ENCODE measurements at places on chromosomes 2 and 18.
A peak's percentile ranks its signal among the peaks of the same experiment; 100 is the strongest.

- no peak for DNase-seq
Measured at GRCh38 chr2:207183506-207183905, 17.8 kb upstream of the KLF7 start.

GRCh38 chr2:10030311-10030736 lies 13.0 kb upstream of the KLF11 start:
- DNase-seq: no peak

DNA sequence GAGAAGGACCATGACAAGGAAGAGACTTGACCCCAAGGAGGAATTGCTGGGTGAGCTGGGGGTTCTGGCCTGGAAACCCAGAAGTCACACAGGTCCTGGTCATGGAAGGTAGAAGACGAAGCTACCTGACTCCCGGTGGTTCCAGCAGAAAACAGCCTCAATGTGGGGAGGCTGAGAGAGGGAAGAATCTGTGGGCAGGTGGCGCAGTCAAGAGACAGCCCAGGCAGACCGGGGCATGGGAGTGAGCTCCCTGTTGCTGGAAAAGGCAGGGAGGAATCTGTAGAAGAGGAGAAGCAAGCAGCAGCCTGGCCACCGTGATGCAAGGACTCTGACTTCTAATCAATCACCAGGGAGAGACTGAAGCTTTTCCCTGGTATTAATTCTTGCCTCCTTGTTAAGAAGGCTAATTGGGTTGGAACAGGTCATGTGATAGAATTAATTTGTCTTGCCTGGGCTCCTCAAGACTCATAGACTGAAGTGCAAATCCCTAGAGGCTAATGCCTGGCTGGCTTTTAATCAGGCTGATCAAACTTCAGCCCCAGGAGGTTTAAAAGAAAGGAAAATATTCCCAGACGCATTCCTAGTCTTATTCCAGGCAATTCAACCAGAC lies 30.1 kb downstream of the CNGA3 start:
- DNase-seq: no peak

GRCh38 chr2:112519506-112519905 lies 22.8 kb upstream of the POLR1B start:
- DNase-seq: no peak

DNA sequence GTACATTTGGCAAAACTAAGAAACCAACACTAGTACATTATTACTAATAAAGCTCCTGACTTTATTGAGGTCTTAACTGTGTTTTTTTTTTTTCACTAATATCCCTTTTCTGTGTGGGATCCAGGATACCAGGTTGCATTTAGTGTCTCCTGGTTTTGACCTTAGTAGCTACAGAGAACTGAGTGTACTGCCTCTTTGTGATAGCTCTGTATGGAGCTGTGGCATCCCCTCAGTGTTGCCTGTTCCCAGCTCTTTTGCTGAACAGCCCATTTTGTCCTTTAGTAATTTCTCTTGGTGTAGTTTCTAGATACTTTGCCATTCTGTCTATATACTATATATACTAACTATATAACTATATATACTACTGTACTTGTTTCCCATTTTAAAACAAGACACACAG lies 31.6 kb downstream of the KCMF1 start:
- DNase-seq: no peak

DNA sequence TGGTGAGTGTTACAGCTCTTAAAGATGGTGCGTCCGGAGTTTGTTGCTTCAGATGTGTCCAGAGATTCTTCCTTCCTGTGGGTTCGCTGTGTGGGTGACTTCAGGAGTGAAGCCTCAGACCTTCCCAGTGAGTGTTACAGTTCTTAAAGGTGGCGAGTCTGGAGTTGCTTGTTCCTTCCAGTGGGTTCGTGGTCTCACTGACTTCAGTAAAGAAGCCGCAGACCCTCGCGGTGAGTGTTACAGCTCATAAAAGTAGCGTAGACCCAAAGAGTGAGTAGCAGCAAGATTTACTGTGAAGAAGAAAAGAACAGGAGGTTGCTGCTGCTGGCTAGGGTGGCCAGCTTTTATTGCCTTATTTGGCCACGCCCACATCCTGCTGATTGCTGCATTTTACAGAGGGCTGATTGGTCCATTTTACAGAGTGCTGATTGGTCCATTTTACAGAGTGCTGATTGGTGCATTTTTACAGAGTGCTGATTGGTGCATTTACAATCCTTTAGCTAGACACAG lies 34.0 kb upstream of the SPTBN1 start:
- no peak for DNase-seq

DNA sequence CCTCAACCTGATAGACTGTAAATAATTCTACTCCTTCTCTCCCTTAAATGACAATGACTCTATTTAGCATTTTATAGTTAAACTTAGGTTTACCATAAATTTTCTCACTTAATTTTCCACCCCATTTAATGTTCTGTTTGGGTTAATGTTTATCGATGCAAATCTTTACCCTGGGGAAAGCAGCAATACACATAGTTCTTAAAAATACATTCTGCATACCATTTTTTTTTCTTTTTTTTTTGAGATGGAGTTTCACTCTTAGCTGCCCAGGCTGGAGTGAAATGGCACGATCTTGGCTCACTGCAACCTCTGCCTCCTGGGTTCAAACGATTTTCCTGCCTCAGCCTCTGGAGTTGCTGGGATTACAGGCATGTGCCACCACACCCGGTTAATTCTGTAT lies 14.0 kb downstream of the STAM2 start:
- DNase-seq: no peak

DNA sequence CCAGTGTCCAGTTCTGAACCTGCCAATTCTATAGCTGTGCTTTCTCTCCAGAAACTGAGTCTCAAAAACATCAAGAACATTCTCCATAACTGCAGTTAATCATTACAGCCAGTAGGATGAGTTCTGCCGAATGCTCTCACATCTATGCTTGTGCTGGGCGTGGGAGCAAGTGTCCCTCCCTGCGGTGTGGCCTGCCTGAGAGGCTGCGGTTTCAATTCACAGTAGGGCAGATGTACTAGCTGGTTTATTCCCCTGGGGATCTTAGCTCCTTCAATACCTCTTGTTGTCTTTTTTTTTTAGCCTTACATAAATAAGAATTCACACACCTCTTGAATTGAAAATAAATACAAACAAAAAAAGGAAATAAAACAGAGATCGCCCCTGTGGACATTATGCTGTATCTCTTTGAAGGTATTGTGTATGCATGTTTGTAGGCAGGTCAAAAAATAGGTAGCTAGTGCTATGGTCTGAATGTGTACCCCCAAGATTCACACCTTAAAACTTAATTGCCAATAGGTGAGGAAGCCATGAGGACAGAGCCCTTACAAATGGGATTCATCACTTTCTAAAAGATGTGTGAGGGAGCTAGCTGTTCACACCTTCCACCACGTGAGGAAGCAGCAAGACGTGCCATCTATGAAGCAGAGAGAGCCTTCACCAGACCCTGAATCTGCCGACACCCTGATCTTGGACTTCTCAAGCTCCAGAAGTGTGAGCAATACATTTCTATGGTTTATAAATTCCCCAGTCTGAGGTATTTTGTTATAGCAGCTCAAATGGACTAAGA lies 74.3 kb downstream of the BCL2L11 start:
- no peak for DNase-seq

DNA sequence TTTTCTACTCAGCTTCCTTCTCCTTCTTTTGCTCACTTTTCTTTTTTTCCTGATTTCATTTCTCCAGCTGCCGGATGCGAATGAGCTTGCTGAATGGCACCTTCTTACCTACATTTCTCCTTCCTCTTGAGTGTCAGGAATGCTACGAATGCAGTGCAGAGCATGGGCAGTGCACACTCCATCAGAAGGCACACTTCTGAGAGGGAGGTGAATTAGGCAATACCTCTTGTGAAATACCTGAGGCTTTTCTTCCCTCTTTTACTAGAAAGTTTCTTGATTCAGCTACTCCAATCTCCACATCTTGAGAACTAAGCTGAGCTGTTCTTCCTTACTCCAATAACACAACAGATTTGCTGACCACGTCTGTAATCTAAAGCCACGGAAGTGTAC lies 51.1 kb downstream of the PLEKHM3 start:
- DNase-seq: no peak

GRCh38 chr2:102120701-102121159 lies 21.8 kb upstream of the IL1R1 start:
- no peak for DNase-seq

DNA sequence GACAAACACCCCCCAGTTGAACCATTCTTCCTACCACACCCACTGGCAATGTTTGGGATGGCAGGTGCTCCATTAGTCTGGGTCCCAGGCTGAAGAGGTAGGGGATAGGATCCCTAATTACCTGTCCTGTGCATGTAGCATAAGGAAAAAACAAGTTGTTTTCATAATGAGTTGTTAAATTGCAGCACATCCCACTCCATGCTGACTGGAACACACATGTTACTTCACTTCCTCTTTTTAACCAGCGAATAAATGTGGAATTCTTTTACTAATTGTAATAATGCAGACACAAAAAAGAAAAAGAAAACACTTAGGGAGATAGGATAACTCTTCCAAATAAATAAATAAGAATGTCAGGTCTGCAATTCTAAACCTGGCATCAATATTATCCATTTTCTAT lies 11.8 kb upstream of the CBLN2 start:
- no peak for DNase-seq

GRCh38 chr2:62099523-62100175 lies 96.3 kb upstream of the B3GNT2 start:
- no peak for DNase-seq

GRCh38 chr2:136008205-136008865 lies 22.9 kb upstream of the DARS1 start:
- peak; percentile 34 for DNase-seq

GRCh38 chr2:165497659-165498317 lies 28.3 kb downstream of the CSRNP3 start:
- no peak for DNase-seq

DNA sequence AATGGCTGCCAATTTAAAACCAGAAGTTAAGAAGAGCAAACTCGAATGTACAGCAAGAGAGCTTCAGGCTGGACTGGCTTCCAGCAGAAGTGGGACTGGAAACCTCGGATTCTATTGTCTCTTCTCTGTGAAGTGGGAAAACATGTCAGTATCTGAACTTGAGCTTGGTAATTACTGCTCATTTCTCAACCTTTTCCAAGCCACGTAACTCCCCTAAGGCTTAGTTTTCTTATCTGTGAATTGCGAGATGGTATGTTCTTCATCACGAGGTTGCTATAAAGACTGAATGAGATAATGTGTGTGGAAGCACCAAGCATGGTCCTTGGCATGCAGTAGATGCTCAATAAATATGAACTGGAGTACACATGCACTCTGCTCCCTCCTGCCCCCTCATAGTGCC lies 259.4 kb upstream of the SPRED2 start:
- DNase-seq: no peak

- DNase-seq: no peak
Measured at GRCh38 chr2:134934641-134935040, 16.0 kb downstream of the CCNT2 start.

DNA sequence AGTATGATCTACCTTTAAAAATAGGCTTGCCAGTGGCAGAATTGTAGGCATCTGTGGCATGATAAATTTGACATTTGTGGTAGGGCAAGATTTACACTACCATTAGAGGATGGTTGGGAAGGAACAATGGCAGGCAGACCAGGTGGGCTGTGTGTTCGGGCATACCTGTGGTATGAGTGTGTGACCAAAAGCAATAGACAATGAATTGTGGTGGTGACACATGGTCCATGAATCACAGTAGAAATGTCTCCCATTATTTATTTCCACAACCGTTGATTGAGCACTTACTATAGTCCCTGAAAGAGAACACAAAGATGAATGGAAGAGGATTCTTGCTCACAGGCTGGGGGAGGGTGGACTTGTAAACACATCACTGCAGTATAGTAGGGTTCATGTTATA lies 29.9 kb upstream of the RUFY4 start:
- no peak for DNase-seq

DNA sequence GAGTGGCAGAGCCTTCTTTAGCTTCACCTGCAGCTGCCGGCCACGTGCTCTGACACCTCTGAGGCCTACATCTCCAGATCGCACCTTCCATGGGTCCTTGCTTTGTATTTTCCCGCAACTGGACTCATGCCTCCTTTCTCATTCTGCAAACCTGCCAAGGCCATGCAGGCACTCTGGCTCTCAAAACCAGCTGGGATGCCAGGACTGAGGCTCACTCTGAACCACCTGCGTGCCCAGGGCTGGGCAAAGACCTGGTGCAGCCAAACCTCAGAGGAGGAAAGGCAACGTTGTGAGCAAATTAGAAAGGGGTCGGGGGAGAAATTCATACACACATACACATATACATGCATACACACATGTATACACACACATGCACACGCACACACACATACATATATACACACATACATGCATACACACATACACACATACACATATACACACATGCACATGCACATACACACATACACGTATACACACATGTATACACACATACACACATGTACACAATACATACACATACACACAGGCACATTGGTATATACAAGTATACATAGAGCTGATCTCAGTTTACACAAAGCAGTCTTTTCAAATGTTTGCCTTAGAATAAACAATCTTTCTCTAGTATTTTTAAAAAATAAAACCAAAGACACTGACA lies 125.2 kb downstream of the RTP5 start:
- DNase-seq: no peak

DNA sequence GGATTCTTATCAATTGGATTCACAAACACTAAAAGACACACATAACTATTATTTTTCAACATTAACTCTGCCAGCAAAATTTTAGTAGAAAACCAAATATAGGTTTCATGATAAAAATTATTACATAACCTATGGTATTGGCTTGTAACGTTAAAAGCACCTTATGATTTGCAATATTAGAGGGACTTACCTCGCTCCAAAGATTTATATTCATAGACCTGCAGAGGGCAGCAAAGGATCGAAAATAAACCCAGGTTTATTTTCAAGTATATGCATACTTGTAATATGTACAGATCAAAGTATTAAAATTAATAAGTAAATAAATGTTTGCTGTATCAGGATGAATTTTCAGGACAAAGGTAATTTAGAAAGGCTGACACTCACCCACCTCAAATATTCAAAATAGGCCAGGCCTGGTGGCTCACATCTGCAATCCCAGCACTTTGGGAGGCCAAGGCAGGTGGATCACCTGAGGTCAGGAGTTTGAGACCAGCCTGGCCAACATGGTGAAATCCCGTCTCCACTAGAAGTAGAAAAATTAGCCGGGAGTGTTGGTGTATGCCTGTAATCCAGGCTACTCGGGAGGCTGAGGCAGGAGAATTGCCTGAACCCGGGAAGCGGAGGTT lies 45.3 kb downstream of the LRPPRC start:
- DNase-seq: no peak

DNA sequence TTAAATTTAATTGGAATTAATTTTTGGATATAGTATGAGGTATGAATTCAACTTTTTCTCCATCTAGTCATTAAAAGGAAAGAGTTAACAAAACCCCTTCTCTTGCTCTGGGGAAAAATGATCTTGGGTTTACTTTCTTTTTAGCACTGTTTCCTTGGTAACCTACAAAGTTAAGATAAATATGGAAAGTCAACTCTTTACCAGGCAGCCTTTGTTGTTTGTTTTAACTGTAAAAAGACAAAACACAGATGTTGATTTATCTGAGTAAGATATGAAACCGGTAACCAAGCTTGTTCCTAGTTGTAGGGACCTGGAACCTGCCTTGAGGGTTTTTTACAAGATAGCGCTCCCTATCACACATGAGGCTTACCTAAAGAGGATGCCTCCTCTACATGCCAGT lies 10.1 kb upstream of the SANBR start:
- no peak for DNase-seq
